CD4-positive, alpha-beta T cell (primary cell): ENCODE measurements at places on chromosomes 2 and 18. TPM values are rescaled to one million over a fixed set of nuclear protein-coding genes. Genes with fewer than 3 reads are reported as not detected.

ZNF236 gene
- 27.9 TPM for total RNA-seq

CNRIP1 gene
- not detected for total RNA-seq

IL36A gene
- total RNA-seq: 0.47 TPM

ANKRD29 gene
- 0.28 TPM for total RNA-seq

TMEM37 gene
- not detected for total RNA-seq

EPHA4 gene
- total RNA-seq: 85.7 TPM

GPR45 gene
- not detected for total RNA-seq

UGT1A4 gene
- not detected for total RNA-seq

GPR17 gene
- total RNA-seq: not detected

CYP26B1 gene
- 0.05 TPM for total RNA-seq

GPR35 gene
- 7.2 TPM for total RNA-seq

VWC2L gene
- not detected for total RNA-seq

GRCh38 chr2:209579230-209579749, 155.4 kb downstream of the MAP2 start:
- H3K27ac ChIP-seq: no peak overlapping the region
- no peaks in the 10 kb centered on the region for H3K4me1 ChIP-seq
- no peak overlapping the region for H3K4me3 ChIP-seq
- DNase-seq: no peak

GRCh38 chr2:109459485-109459884, 154.3 kb downstream of the SEPTIN10 start:
- no peak for DNase-seq
- no peaks in the 10 kb centered on the region for H3K4me1 ChIP-seq
- no peak overlapping the region for H3K4me3 ChIP-seq
- H3K36me3 ChIP-seq: no peaks in the 10 kb centered on the region

DNA sequence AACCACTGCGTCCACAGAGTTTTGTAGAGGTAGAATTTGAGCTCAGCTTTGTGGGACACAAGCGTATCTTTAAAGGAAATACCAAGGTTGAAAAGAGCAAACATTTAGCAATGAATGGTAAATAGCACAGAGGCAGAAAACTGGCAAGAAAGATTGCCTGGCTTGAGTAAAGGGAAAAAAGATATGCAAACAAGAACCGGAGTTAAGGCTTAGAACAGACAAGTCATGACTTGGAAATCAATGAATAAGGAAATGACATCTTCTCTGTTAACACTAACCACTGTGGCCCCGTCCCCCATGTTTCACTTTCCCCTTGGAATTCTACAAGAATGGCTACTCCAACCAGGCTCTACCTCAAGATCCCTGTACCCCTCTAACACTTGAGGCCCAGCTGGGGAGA, 3.8 kb downstream of the STAM2 start:
- peaks cover 22% of the 10 kb centered on the region for H3K4me1 ChIP-seq
- no peak for DNase-seq
- no peaks in the 10 kb centered on the region for H3K36me3 ChIP-seq
- H3K4me3 ChIP-seq: no peak overlapping the region

- no peak overlapping the region for H3K4me3 ChIP-seq
- no peak for DNase-seq
- H3K4me1 ChIP-seq: no peaks in the 10 kb centered on the region
- H3K27ac ChIP-seq: no peak overlapping the region
- no peaks in the 10 kb centered on the region for H3K36me3 ChIP-seq
Observed at GRCh38 chr2:116810071-116810470, 1004.4 kb upstream of the DDX18 start.

DNA sequence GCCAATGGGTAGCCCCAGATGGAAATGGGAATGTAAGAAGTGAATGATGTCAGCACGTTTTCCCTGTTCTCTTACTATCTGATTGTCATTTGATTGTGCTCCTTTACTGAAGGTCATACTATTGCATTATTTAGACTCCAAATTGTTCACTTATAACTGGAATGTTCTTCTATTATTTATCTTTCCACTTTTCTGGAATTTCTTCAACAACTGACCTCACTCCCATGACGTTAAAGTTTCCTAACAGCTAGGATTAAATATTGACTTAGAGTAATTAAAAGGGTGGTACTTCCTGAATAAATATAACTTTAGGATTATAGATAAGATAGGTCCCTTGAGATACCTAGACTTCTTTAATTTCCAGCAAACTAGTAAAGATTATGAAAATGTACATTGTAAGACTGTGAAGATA, 10.9 kb upstream of the GULP1 start:
- H3K4me1 ChIP-seq: no peaks in the 10 kb centered on the region
- no peak for DNase-seq
- no peaks in the 10 kb centered on the region for H3K27me3 ChIP-seq

- no peak for DNase-seq
- no peaks in the 10 kb centered on the region for H3K27me3 ChIP-seq
- no peaks in the 10 kb centered on the region for H3K4me1 ChIP-seq
- no peak overlapping the region for H3K27ac ChIP-seq
- H3K36me3 ChIP-seq: no peaks in the 10 kb centered on the region
Observed at GRCh38 chr2:179790235-179791217, 70.9 kb downstream of the ZNF385B start.

GRCh38 chr18:8424917-8425725, 184.1 kb upstream of the RAB12 start:
- no peak overlapping the region for H3K27ac ChIP-seq
- no peaks in the 10 kb centered on the region for H3K4me1 ChIP-seq
- DNase-seq: no peak
- H3K4me3 ChIP-seq: no peak overlapping the region
- no peaks in the 10 kb centered on the region for H3K36me3 ChIP-seq

- no peaks in the 10 kb centered on the region for H3K27me3 ChIP-seq
- H3K4me1 ChIP-seq: peaks cover 21% of the 10 kb centered on the region
- no peak for DNase-seq
- no peaks in the 10 kb centered on the region for H3K36me3 ChIP-seq
- H3K4me3 ChIP-seq: peak overlapping the region; percentile 77
Observed at GRCh38 chr18:63970809-63971205, 926 bp downstream of the SERPINB8 start.

DNA sequence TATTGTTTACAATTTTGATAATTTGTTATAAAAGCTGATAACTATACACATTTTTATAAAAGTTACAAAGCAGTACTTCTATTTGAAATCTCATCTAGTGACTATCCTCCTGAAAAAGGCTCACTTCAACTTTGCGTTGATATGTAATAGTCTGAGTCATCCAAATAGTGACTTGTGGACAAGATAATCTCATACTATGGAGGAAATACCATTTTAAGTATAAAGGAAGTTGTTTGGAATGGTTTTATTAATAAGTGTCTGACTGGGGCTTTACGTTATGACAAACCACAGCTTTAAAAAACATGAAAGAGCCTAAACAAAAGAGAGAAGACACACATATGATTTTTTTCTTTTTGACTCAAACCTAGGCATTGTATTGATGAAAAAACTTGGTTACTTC, 272.3 kb upstream of the COL3A1 start:
- no peaks in the 10 kb centered on the region for H3K36me3 ChIP-seq
- H3K27me3 ChIP-seq: no peaks in the 10 kb centered on the region
- H3K4me1 ChIP-seq: no peaks in the 10 kb centered on the region
- H3K4me3 ChIP-seq: no peak overlapping the region
- H3K27ac ChIP-seq: no peak overlapping the region

GRCh38 chr18:30852980-30853379, 189.6 kb downstream of the DSC3 start:
- no peaks in the 10 kb centered on the region for H3K27me3 ChIP-seq
- H3K27ac ChIP-seq: no peak overlapping the region
- no peak overlapping the region for H3K4me3 ChIP-seq

DNA sequence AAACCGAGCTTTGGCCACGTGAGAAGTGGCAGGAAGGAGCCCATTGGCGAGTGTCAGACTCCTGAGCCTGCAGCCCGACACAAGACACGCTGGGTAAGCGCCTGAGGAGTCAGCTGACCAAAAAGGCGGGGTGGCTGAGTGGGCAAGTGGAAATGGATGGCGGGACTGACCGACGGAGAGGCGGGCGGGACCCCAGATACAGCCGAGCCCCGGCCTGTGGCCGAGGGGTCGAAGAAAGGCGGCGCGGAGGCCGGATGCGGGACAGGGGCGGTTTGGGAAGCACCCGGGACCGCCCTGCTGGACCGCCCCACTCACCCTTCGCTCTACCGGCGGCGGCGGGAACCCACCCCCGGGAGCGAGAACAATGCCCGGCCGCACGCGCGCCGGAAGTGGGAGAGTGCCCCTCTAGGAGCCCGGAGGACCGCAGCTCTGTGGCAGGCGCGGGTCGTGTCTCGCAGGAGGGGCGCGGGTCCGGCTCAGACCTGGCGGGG, 22.8 kb downstream of the ZSCAN30 start:
- H3K4me1 ChIP-seq: peaks cover 18% of the 10 kb centered on the region
- peak overlapping the region; percentile 76 for H3K4me3 ChIP-seq
- DNase-seq: peak; percentile 40
- H3K27ac ChIP-seq: peak overlapping the region; percentile 75
- H3K36me3 ChIP-seq: peaks cover 2% of the 10 kb centered on the region

DNA sequence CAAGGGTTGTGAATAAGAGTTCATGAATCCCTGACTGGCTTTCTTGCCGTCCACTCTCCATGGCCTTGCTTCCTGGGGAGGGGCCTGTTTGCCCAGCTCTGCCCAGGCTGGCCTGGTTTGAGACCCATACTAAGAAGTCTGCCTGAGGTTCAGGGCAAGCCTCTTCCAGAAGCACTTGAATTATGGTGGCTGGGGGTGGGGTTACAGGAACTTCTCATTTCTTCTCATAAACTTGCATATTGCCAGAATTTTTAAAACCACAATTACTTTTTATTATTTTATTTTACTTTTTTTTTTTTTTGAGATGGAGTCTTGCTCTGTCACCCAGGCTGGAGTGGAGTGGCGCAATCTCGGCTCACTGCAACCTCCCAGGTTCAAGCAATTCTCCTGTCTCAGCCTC, 42.0 kb downstream of the GORASP2 start:
- DNase-seq: no peak
- peaks cover 16% of the 10 kb centered on the region for H3K4me1 ChIP-seq
- peaks cover 17% of the 10 kb centered on the region for H3K36me3 ChIP-seq
- H3K27ac ChIP-seq: no peak overlapping the region
- H3K4me3 ChIP-seq: no peak overlapping the region
- H3K27me3 ChIP-seq: no peaks in the 10 kb centered on the region

DNA sequence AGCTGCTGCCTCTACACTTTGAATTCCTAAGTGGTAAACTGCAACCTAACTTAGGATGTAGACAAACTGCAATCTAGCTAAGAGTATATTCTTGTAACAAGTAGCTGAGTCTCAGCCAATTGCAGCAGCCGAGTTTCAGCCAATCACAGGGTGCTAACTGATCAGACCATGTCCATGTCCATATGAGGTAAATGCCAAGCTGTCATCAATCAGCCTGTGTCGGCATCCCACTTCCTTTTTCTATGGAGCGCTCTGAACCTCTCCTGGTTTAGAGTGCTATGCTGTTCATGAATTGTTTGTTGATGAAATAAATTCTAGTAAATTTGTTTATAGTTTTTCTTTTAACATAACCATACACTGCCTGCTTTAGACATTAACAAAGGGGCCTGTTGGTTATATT, 408.8 kb downstream of the NBAS start:
- no peak overlapping the region for H3K4me3 ChIP-seq
- H3K27me3 ChIP-seq: no peaks in the 10 kb centered on the region
- H3K27ac ChIP-seq: no peak overlapping the region

GRCh38 chr2:239278941-239279365, 121.9 kb downstream of the HDAC4 start:
- DNase-seq: no peak
- no peak overlapping the region for H3K27ac ChIP-seq
- no peaks in the 10 kb centered on the region for H3K36me3 ChIP-seq
- H3K4me1 ChIP-seq: peaks cover 45% of the 10 kb centered on the region

- no peak overlapping the region for H3K4me3 ChIP-seq
- no peaks in the 10 kb centered on the region for H3K36me3 ChIP-seq
- H3K27ac ChIP-seq: no peak overlapping the region
- no peaks in the 10 kb centered on the region for H3K4me1 ChIP-seq
- no peak for DNase-seq
- H3K27me3 ChIP-seq: no peaks in the 10 kb centered on the region
Observed at GRCh38 chr2:22209545-22209944, 1085.8 kb downstream of the TDRD15 start.

DNA sequence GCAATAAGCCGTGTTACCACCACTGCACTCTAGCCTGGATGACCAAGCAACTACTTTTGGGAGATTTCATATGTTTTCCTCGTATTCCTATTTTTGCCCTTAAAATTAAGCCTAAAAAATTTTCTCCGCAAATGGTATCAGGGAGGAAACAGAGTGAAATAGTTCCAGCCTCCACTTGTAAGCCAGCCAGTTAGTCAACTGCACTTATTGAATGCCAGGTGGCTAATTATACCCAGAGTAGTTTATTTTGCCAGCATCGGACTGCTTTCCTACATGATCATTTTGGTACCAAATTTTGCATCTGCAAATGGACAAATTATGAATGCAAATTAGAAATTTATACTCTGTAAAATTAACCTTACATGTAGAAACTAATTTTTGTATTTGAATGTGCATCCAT, 90.2 kb upstream of the ARHGAP28 start:
- no peaks in the 10 kb centered on the region for H3K36me3 ChIP-seq
- H3K27ac ChIP-seq: no peak overlapping the region
- DNase-seq: no peak
- H3K4me1 ChIP-seq: no peaks in the 10 kb centered on the region

GRCh38 chr2:178304333-178304732, 110.0 kb downstream of the OSBPL6 start:
- no peak overlapping the region for H3K27ac ChIP-seq
- DNase-seq: no peak
- no peak overlapping the region for H3K4me3 ChIP-seq
- no peaks in the 10 kb centered on the region for H3K4me1 ChIP-seq

DNA sequence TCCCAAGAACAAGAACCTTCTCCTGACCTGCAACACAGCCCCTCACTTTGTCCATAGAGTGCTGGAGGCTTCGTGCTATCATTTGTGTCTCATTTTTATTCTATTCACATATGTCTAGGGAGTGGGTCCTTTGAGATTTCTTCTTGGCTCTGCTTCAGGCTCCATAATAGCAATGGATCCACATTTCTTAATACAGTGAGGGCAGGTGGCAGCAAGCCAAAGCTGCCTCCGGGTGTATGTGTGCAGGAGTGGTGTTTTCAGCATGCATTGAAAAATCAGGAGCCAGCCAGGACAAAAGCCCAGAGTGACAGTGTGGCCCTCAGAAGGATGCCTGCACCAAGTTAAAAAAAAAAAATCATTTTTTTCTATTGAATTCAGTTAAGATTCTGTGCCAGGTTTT, 115.1 kb upstream of the PELI1 start:
- no peak overlapping the region for H3K4me3 ChIP-seq
- H3K36me3 ChIP-seq: no peaks in the 10 kb centered on the region
- no peak for DNase-seq
- no peak overlapping the region for H3K27ac ChIP-seq

DNA sequence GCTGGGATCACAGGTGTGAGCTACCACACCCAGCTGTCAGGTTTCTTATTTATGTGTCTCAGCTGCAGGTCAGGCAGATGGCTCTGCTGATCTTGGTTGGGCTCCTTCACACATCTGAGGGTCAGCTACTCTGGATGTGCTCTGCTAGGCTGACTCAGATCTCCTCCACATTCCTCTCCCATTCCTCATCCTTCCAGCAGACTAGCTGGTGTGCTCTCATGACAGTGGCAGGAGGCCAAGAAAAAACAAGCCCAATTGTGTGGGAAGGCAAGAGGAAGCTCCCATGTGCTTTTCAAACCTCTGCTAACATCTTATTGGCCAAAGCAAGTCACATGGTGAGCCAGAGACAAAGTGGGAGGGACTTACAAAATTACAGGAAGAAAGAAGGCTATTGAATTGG, 11.7 kb upstream of the MSH6 start:
- H3K36me3 ChIP-seq: no peaks in the 10 kb centered on the region
- H3K27me3 ChIP-seq: no peaks in the 10 kb centered on the region
- no peak for DNase-seq
- peaks cover 8% of the 10 kb centered on the region for H3K4me1 ChIP-seq

- no peaks in the 10 kb centered on the region for H3K4me1 ChIP-seq
- no peak overlapping the region for H3K4me3 ChIP-seq
- no peaks in the 10 kb centered on the region for H3K27me3 ChIP-seq
- peak overlapping the region; percentile 12 for H3K27ac ChIP-seq
Observed at GRCh38 chr2:159497847-159498246, 118.5 kb downstream of the BAZ2B start.
